Activated CD4-positive, alpha-beta T cell treated with anti-CD3 and anti-CD28 coated beads, Interleukin-2, amount 50 U/mL, for 16 hours (primary cell): ENCODE measurements at places on chromosomes 12 and 14.
A peak's percentile ranks its signal among the peaks of the same experiment; 100 is the strongest.

- no peak for DNase-seq
Observed at GRCh38 chr14:25788252-25788651, 738.3 kb upstream of the STXBP6 start.

GRCh38 chr12:27709932-27710591 lies 570 bp upstream of the MRPS35 start:
- no peak for DNase-seq

DNA sequence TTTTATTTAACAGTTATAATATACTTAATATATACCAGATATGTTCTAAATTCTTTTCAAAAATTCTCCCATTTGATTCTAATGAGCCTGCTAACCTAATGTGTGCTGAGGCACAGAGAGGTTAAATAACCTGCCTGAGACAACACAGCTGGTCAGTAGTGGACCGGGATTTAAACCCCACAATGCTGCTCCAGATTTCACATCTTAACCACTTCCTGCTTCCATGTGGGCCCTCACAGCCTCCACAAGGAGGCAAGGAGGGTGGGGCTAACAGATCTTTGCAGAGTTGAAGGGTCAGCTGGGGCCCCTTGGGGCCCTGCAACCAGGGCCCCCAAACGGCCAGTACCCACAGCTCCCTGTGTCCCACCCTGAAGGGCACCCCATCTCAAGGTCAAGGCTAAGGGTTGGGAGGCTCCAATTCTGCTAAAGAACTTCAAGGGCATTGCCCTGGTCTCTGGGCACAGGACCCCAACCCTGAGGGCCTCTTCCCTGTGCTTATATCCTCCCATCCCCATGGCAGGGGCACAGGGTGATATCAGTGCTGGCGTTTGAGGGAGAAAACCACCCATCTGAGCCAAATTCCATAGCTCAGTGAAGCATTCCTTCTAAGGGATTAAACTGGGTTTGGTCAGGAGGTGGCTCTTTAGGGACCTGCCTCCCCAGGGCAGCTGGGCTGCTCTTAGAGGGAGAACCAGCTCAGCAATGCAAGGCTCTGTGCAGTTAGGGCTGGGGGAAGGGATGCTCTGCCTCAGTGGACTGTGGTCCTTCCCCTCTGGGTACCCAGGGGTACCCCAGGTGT lies 2.2 kb downstream of the KRT80 start:
- no peak for DNase-seq

- no peak for DNase-seq
Observed at GRCh38 chr12:69123919-69124638, 115.3 kb upstream of the CPSF6 start.

DNA sequence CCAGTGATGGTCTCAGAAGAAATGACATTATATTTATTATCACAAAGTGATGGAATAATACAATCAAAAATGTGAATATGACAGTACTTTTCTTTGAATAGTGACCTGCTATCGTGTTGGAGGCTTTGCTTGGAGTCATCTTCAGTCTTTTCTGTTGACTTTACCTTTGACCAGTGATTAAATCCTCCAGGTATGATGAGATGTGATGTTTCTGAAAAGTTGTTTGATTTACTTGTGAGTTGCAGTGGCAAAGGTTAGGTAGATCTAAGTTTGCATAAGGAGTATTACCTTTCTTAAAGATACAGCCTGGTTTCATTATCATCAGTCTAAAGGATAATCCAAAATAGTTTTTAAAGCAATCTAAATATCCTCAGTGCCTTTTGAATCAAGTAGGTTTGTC lies 4.6 kb downstream of the TCP11L2 start:
- DNase-seq: no peak

GRCh38 chr14:104221071-104221625 lies 82.8 kb downstream of the KIF26A start:
- no peak for DNase-seq

- DNase-seq: no peak
Observed at GRCh38 chr12:132030367-132031038, 80.8 kb downstream of the EP400 start.

DNA sequence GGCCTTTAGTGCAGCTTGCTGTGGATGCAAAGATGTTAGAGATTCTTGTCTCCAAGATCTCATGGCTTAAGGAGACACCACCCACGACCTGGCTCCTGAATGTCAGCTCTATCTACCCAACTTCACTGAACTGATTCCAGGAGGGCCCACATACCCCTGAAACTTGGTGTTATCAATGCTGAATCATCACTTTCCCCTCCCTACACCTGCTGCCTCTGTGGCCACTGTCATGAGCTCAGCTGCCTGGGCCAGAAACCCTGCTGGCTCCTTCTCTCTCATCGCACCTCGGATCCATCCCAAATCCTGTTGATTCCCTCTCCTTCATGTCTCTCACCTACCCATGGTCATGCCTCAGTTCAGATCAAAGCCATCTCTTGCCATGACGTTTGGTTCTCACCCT lies 15.1 kb upstream of the LHX5 start:
- DNase-seq: no peak

GRCh38 chr14:68811171-68811570 lies 18.3 kb upstream of the ZFP36L1 start:
- no peak for DNase-seq

- DNase-seq: no peak
Observed at GRCh38 chr14:99164712-99165111, 107.3 kb downstream of the BCL11B start.

GRCh38 chr12:104624529-104624928 lies 167.8 kb downstream of the CHST11 start:
- DNase-seq: no peak

DNA sequence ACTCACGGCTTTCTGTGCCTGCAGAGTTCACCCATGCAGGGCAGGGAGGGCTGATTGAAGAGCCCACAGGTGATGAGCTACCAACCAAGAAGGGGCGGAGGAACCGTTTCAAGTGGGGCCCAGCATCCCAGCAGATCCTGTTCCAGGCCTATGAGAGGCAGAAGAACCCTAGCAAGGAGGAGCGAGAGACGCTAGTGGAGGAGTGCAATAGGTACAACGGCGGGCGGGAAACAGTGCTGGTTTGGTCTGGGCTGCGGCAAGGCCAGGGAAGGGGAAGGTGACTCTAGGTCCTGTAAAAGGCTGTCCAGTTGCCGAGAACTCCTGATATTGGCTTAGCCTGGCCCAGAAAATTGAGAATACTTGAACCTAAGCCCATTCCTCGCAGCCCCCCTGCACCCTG lies 15.2 kb downstream of the HNF1A start:
- DNase-seq: no peak

GRCh38 chr12:117574655-117575054 lies 213.2 kb upstream of the NOS1 start:
- DNase-seq: no peak

DNA sequence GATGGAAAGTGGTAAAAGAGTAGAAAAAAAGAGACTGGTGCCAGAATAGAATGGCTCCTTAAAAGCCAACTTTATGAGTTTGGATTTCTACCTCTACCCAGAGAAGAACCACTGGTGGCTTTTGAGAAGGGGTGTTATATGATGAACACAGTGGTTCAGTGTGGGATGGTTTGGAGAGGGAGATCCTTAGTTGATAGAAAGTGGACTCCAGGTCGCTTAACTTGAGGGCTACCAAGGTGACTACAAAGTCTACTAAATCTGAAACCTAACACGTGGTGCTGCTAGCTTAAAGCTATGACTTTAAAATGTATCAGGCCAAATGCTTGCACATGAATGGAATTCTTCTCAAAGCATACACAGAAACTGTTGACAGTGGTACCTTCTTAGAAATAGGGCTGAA lies 8.4 kb downstream of the SPTB start:
- DNase-seq: peak; percentile 18

DNA sequence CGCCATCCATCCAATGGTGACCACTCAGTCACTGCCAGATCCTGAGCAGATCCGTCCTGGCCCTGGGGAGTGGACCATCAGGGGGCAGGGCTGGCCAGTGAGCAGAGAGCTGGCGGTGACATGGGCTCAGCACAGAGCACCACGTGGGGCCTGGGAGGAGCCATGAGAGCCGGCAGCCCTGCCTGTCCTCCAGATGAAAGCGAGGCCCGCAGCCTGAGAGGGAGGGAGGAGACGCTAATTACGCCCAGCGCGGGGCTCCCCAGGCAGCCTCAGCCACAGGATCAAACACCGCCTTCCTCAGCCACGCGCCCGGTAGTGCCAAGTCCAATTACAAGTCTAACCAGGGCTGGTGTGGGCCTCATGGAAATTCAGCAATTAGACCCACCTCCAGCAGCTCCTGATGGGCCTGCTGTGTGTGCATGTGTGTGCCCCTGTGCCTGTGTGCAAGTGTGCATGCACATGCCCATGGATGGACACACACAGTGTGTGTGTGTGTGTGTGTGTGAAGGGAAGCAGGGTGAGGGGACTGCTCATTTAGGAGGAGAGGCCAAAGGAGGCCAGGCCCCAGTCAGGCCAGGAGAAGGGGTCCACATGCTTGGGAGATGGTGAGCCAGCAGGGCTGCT lies 68.0 kb downstream of the KIF26A start:
- DNase-seq: no peak

GRCh38 chr14:33576014-33576413 lies 374.9 kb downstream of the EGLN3 start:
- no peak for DNase-seq

DNA sequence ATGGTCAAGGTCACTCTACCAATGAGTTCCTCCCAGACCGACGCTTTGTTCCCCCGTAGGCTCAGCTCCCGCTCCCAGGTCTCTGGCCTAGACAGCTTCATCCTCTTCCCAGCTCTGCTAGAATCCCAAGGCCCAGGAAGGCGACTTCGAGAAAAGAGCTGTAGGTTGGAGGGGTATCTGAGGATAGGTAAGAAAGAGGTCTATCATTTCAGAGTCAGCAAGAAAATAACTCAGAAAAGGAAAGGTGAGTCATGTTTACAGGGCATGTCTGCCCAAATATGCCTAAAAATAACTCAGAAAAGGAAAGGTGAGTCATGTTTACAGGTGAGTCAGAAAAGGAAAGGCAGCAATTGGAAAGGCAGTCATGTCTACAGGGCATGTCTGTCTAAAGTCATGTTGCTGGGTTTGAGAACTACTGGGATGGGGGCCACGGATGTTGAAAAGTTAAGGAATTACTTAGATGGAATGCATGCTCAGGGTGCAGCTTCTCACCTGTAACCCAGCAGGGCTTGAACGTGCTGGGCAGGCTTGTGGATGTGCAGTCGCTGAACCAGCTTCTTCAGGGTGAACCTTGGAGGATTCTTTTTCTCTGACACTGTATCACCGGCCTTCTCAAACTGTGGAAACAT lies 12.2 kb downstream of the TEP1 start:
- DNase-seq: peak; percentile 82

DNA sequence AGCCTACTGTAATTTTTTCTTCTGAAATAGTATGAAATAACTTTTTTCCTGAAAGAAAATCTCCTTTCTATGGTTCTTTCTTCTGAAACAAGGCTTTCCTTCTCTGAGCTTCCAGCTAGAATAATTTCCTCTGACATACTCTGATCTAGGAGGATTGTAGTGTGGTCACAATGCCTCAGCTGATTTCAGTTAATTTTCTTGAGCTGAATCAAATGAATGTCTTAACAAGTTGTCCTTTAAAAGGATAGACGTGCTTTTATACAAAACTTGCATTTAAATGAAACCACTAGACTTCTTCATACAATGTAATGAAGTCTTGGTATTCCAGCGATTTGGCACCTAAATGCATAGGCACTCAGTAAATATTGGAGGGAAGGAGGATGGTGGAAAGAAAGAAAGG lies 94.4 kb downstream of the BICD1 start:
- DNase-seq: no peak

DNA sequence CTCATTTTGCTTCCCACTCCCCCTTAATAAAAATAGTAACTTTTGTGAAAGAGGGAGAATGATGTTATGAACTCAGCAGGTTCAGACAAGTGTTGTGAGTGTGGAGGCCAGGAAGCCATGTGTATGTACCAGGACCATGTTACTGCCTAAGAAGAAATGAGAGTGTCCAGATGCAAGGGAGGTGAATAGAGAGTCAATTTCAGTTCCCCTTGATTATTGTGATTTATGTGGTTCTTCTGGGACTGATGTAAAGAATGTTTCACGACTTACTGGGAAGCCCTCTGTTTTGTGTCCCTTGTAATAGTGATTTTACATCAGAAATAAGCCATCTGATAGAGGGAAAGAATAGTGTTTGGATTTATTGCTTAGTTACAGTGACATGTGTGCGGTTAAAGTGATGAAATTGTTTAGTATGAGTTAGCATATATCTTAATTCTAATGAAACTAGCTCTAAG lies 32.5 kb downstream of the FBXO34 start:
- DNase-seq: no peak

DNA sequence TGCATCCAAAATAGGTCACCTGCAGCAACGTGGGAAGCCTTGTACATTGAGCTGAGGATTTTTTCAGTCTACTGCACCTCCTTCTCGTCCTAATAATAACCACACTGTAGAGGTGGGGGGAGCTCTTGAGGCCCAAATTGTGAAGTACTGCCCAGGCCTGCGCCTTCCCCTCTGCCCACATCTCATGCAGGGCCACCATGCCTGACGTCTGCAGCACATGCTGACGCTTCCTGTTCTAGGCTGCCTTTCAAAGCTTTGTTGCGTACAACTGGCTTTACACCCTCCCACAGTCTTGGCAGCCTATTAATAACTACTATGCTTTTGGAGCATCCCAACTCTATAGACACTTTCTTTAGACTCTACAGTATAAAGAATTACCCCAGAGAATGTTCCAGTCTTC lies 26.5 kb upstream of the TTC7B start:
- DNase-seq: no peak

DNA sequence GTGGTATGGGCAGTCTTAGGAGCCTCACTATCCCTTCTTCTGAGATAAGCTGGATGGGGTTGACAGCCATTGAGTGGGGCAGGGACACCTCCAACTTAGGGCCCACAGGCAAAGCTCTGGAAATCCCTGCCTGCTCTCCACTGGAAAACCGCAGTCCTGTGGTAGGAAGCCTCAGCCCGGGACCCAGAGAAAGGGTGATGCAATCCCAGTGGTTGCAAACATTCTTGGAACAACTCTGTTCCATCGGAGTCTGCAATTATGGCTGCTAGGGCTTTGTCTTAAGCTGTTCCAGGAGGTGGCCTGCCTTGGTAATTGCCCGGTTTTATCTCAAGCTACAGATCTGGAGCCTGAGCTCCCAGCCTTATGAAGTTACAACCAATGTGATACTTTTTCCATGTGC lies 133.4 kb downstream of the DICER1 start:
- no peak for DNase-seq

DNA sequence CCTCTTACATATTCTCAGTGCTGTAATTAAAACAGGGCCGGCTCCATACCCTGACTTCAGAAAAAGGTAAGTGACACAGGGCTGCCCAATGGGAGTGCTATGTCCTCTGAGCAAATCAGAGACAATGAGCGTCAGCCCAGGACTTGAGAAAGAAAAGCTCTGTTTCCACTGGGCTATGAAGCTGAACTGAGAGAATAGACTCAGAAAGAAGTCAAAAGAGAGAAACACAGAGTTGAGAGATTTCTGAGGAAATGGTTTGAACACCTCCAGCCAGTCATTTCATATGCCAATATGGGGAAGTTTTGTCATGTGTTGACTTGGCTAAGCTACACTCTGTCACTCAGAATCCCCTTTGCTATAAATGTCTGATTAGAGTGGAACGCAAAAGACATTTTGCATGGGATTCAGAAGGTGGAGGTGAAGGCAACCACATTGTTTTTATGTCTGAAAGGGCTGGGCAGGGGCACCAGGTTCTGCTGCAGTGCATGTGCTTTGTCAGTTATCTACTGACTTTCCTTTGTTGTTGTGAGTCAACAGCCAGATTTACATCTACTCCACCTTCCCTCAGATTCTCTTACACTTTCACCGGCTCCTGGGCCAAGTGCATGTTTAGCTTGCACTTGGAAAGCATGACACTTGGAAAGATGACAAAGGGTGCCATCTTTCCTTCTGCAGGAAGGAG lies 313.3 kb downstream of the DUSP6 start:
- peak; percentile 72 for DNase-seq

- no peak for DNase-seq
Observed at GRCh38 chr14:69190191-69190590, 1.1 kb upstream of the EXD2 start.

- no peak for DNase-seq
Observed at GRCh38 chr14:79972230-79972629, 239.1 kb downstream of the DIO2 start.
